ENCODE measurements at places on chromosomes 11 and 22. TPM values are rescaled to one million over a fixed set of nuclear protein-coding genes. Genes with fewer than 3 reads are reported as not detected.

- H3K27ac ChIP-seq, result no peak overlapping the region
- no peaks in the 10 kb centered on the region for H3K27me3 ChIP-seq
- no peaks in the 10 kb centered on the region for H3K36me3 ChIP-seq
- no peaks in the 10 kb centered on the region for H3K4me1 ChIP-seq
- no peak for DNase-seq
Measured at GRCh38 chr11:80024119-80024518, 583.3 kb upstream of the TENM4 start.

DNA sequence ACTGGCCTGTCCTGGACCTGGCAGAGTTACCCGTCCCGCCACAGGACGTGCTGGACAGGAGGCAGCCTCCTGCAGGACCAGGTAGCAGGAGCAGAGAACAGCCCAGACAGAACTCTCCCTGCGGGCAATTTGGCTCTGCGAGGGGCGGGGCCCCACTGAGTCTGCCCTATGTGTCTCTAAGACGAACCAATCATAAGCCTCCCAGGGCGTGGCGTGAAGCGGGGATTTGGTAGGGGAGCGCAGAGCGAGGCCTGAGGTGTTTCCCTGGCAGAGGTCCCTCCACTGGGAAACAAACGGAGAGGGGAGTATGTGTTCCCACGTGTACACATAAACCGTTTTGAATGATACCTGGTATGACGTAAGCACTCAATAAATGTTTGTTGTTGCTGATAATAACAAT, 7.4 kb downstream of the CD82 start:
- peaks cover 33% of the 10 kb centered on the region for H3K4me1 ChIP-seq
- no peaks in the 10 kb centered on the region for H3K27me3 ChIP-seq
- no peak overlapping the region for H3K4me3 ChIP-seq
- DNase-seq, result no peak
- peaks cover 6% of the 10 kb centered on the region for H3K36me3 ChIP-seq
- H3K27ac ChIP-seq, result no peak overlapping the region

DNA sequence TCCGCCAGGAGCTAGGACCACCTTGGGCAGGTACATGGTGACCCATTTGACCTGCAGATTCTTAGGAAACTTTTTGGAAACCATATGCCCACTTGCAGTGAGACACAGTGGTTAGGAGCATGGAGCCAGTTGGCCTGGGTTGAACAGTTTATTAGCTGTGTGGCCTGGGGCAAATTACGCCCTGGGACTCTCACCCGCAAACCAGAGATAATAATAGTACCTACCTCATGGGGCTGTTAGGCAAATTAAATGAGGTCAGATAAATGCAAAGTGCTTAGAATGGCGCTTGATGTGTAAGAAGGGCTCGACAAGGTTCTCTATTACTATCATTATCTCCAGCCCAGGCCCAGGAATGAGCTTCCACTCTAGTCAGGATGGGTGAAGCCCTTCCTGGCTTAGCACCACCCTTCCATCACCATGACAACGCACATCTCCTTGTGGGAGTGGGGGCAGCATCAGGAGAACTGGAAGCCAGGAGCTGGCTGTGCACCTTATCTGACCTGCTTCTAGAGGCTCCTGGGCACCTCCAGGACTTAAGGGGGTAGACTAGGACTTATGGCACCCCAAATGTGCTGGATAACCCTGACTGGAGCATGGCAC, 5.1 kb downstream of the SYT12 start:
- H3K4me3 ChIP-seq, result no peak overlapping the region
- H3K27me3 ChIP-seq, result peaks cover 80% of the 10 kb centered on the region
- DNase-seq, result no peak
- H3K27ac ChIP-seq, result no peak overlapping the region

GLYATL2 gene
- not detected for total RNA-seq

MS4A15 gene
- total RNA-seq, result 8.7 TPM

PUS3 gene
- total RNA-seq, result 8.7 TPM

HYOU1 gene
- total RNA-seq, result 272 TPM
